ENCODE measurements at places on chromosomes 5 and 9.

GRCh38 chr9:108439947-108440346 lies 415.8 kb downstream of the ACTL7B start:
- no peaks in the 10 kb centered on the region for H3K36me3 ChIP-seq
- H3K27ac ChIP-seq, result no peak overlapping the region
- no peaks in the 10 kb centered on the region for H3K4me1 ChIP-seq
- H3K27me3 ChIP-seq, result no peaks in the 10 kb centered on the region

- H3K4me1 ChIP-seq, result peaks cover 8% of the 10 kb centered on the region
- DNase-seq, result no peak
- H3K27me3 ChIP-seq, result no peaks in the 10 kb centered on the region
- H3K27ac ChIP-seq, result no peak overlapping the region
- no peaks in the 10 kb centered on the region for H3K36me3 ChIP-seq
Observed at GRCh38 chr5:172531704-172532026, 77.3 kb upstream of the SH3PXD2B start.

DNA sequence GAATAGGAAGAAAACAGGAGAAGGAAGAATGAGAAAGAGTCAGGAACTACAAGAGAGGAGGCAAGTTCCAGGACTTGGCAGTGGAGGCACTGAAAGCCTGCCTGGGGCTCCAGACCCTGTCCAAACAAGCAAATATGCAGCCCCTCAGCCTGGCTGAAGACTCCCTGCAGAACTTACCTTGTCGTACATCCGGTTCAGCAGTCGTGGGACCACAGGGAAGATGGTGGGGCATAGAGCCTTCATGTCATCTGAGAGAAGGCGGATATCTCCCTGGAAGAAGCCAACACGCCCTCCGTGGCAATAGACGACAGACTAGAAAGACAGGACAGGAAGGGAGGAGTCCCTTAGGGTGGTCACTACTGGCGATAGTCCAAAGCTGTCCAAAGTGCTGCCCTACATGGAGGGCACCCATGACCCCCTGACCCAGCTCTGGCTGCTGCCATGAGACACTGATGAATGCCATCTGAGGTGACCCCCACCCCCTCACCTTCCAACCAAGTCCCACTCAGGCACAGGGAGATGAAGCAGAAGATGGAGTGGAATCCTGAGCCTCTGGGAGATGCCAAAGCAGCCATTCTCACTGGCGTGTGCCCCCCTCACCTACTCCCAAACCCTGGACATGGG lies 27.7 kb upstream of the MEIKIN start:
- H3K27ac ChIP-seq, result no peak overlapping the region
- no peaks in the 10 kb centered on the region for H3K36me3 ChIP-seq
- no peak for DNase-seq
- H3K27me3 ChIP-seq, result no peaks in the 10 kb centered on the region
- H3K4me3 ChIP-seq, result no peak overlapping the region
- no peaks in the 10 kb centered on the region for H3K4me1 ChIP-seq

DNA sequence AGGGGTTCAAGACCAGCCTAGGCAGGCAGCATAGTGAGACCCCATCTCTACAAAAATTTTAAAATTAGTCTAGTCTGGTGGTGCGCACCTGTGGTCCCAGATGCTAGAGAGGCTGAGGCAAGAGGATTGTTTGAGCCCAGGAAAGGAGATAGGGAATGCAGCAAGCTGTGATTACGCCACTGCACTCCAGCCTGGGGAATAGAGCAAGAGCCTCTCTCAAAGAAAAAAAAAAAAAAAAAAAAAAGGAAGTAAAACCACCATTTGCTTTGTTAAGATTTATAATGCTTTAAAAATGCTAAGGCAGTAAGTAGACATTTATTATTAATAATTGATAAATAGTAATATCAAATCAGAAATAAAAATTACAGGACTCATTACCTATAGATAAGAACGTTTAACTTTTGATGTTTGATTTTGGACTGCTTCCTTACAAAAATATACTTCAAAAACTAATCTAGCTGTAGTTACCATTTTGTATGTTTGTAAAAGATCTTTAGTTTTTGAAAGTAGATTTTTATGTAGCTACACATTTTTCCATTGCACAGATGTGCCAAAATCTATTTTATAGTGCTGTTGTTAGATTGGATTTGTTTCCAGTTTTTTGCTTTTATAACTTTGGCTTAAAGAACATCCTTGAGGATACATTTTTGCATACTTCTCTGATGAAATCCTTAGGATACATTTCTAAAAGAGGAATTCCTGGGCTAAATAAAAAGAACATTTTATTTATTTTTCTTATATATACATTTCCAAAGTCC lies 86.4 kb downstream of the INIP start:
- H3K27ac ChIP-seq, result no peak overlapping the region
- H3K36me3 ChIP-seq, result no peaks in the 10 kb centered on the region
- DNase-seq, result no peak
- H3K27me3 ChIP-seq, result no peaks in the 10 kb centered on the region
- H3K4me1 ChIP-seq, result no peaks in the 10 kb centered on the region

- no peak for DNase-seq
- no peaks in the 10 kb centered on the region for H3K4me1 ChIP-seq
- no peak overlapping the region for H3K27ac ChIP-seq
Observed at GRCh38 chr5:3336666-3337065, 259.0 kb upstream of the IRX1 start.

- H3K27me3 ChIP-seq, result no peaks in the 10 kb centered on the region
- no peak for DNase-seq
- H3K4me3 ChIP-seq, result no peak overlapping the region
- peaks cover 11% of the 10 kb centered on the region for H3K4me1 ChIP-seq
- H3K36me3 ChIP-seq, result no peaks in the 10 kb centered on the region
Observed at GRCh38 chr9:121628401-121628800, 23.0 kb upstream of the DAB2IP start.

DNA sequence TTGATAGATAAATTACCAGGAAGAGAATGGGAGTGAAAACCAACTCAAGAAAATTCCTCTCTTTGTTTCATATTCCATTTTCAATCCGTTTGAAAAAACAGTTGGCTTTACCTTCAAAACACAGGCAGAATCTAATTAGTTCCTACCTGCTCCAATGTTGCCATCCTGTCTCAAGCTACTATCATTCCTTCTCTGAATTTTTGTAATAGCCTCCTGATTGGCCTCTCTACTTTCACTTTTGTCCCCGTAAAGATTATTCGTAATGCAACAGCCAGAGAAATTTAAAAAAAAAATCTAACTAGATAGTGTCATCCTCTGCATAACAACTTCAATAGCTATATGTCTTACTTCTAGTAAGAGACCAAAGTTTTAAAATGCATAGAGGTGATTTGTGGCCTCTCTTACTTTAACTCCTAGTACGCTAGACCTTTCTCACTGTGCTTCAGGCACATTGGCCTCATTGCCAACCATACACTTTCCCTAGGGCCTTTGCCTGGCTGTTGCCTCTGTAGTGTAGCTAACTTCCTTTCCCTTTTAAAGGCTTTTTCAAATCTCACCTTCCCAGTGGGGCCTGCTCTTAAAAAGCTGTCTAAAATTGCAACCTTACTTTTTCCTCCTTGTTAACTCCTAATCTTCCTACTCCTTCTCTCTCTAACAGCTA lies 311.3 kb upstream of the GRIN3A start:
- H3K4me1 ChIP-seq, result no peaks in the 10 kb centered on the region
- no peaks in the 10 kb centered on the region for H3K36me3 ChIP-seq
- H3K4me3 ChIP-seq, result no peak overlapping the region
- H3K27ac ChIP-seq, result no peak overlapping the region
- H3K27me3 ChIP-seq, result no peaks in the 10 kb centered on the region
- DNase-seq, result no peak

- no peaks in the 10 kb centered on the region for H3K27me3 ChIP-seq
- H3K4me3 ChIP-seq, result no peak overlapping the region
- peak overlapping the region; percentile 47 for H3K27ac ChIP-seq
- peaks cover 26% of the 10 kb centered on the region for H3K4me1 ChIP-seq
- H3K36me3 ChIP-seq, result no peaks in the 10 kb centered on the region
- DNase-seq, result peak; percentile 43
Observed at GRCh38 chr9:89778100-89779090, 173.6 kb downstream of the GADD45G start.

All from cardiac muscle cell (in vitro differentiated cells and primary cell).